GM12864 (cell line): ENCODE measurements at places on chromosomes 3 and 15.

- DNase-seq = no peak
Observed at GRCh38 chr3:158430968-158431367, 140.0 kb upstream of the MLF1 start.

DNA sequence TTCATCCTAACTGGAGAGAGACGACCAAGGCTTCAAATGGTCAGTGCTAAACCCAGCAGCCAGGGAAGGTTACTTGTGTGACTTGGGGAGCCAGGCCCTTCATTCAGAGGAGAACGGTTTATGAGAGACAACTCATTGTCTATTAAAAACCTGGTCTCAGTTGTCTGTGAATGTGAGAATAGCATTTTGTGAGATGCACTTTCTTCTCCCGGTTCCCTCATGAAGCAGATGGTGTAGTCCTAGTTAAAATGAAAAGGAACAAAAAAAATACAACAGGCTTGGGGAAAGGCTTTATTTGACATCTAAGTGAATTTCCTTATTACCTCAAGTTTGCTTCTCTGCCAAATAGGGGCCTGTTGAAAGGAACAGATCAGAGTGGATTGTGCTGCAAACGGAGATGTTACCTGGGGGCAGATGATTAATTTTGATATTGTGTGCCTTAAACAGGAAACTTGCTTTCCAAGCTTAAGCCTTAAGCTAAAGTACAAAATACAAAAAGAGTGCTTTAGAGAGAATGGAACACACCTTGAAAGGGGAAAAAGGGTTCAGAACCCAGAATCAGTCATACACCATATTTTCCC, 202.7 kb upstream of the BHLHE40 start:
- peak; percentile 31 for DNase-seq

- DNase-seq = no peak
Observed at GRCh38 chr15:29070471-29071231, 184.9 kb downstream of the APBA2 start.

GRCh38 chr15:94287794-94288246, 56.5 kb downstream of the MCTP2 start:
- DNase-seq = peak; percentile 59

DNA sequence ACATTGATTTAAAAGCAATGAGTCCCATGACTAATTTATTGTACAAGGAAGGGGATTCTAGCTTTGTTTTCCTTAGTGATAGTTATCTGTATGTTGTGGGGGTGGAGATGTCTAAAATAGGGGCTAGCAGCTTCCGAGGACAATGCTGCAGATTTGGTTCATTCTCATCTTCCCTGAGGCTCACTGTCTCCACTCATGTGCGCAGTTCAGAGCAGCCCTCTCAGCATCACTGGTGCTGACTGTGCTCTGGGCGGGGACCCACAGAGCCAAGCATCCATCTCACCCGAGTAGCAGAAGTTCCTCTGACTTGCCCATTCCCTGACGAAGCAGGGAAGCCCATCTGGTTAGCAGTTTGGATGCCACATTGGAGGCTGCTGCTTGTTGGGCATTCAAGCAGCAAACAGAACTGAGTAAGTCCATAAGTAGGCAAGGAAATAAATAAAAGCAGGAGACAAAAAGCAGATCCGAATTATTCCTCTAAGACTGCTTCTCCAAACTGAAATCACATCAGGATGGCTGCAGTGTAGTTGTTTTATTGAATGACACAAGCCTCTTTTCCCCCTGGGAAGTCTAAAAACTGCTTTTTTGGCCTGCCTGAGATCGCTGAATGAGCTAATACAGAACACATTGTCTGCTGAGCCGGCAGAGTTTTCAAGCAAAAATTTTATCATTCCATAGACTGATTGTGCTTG, 27.5 kb downstream of the RARB start:
- no peak for DNase-seq

DNA sequence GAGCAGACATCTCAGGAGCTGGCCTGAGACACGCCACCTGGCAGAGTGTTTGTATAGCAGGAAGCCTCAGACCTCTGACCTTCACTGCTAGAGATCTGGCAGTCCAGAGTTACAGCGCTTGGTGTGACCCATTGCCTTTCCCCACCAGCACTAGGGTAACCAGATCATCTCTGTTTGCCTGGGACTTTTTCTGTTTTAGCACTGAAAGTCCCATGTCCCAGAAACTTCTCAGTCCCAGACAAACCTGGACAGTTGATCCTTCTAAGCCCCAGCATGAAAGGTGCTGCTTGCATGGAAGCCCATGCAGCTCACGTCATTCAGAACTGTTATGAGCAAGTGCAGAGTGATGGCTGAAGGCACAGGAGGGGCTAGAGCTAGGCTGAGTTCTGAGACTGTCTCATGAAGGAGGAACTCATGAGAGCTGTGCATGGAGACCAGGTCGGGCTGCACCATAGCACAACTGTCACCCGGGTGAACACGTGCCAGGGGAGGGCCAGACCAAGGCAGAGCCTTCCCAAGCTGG, 18.2 kb upstream of the AHSG start:
- DNase-seq = no peak

DNA sequence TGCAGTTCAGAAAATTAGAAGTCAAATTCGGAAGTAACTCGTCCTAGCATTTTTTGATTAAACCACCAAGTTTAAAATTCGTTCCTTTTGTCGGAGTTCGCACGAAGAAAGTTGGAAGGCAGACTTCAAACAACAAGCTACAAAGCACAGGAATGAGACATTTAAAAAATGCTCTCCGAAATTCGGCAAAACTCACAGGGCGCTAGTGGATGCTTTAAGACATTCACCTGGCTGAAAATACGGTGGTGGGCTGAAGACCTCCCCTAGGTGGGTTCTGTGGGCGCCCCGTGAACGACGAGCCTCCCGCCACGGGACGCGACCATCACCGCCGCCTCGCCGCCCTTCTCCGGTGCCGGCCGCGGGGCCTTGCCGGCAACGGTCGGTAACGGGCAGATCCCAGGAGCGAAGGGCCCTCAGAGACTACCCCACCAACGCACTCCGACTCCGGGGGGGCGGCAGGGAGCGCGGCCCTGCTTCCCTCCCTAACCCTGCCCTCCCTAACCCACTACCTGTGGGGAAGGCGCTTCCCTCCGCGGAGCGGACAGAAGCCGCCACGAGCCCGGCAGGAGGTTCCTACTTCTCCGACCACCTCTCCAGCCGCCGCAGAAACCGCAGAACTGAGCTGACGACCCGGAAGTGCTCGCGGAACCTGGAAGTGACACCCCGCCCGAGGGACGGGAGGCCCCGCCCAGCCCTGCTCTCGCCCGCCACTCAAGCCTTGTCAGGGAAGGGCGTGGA, at the start of gene GTF2A2:
GTF2A2 (minus strand) TSS at position 619 of the 738 bp plus-strand sequence. CDS start 5,238 bp downstream, outside the sequence.
- peak; percentile 84 for DNase-seq
